Stimulated activated CD4-positive, alpha-beta T cell treated with anti-CD3 and anti-CD28 coated beads, Interleukin-15, amount 100 ng/mL, for 48 hours (primary cell): ENCODE measurements at places on chromosomes 7 and 10.

- DNase-seq = no peak
Measured at GRCh38 chr7:40468891-40469864, 334.4 kb downstream of the SUGCT start.

DNA sequence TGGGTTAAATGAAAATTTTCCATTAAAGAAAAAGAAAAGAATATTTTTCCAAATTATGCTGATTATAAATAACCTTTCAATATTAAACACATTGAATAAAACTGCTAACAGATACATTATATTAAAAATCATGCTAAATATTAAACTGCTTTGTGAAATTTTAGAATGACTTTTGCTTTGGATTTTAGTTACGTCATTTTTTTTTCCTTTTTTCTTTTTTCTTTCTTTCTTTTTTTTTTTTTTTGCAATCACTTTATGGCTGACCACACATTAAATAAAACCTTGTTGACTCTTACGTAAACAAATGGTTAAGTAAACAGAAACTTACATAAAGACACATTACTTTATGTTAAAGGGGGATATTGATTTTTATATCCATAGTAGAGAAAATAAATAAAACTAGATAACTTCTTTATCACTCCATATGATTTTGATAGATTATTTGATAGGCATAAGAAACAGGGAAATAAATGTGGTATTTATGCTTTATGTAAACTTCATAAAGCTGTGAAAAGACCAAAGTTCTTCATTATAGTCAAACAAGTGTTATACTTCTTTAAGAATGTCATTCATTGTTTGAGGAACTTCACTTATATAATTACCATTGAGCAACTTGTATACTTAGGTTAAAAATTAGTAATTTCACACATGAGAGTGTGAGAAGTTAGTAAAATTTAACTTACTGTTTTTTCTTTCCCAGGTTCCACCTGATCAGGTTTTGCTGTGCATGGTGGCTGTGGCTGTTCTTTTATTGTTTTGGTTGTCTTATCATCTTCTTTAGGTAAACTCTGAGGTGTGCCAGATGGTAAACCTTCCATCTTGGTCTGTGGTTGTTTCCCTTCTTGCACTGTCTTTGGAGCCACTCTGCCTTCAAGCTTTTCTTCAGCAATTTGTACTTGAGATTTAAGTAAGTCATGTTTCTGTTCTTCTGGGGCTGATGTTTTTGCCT, 197.3 kb downstream of the PCLO start:
- no peak for DNase-seq

DNA sequence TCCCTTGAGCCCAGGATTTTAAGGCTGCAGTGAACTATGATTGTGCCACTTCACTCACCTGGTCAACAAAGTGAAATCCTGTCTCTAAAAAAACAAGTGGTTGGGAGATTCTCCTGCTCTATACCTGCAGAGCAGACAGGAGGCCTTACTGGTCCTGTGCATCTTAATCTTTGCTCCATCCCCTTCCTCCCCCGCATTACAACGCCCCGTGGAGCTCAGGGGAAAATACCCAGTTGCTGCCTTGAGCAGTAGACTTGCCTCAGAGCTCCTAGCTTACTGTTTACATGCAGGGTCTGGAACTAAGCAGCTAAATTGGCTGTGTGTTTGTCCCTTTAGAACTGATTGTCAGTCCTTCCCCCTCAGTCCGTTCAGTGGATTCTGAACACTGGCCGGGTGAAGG, 123.8 kb upstream of the KMT2E start:
- no peak for DNase-seq

DNA sequence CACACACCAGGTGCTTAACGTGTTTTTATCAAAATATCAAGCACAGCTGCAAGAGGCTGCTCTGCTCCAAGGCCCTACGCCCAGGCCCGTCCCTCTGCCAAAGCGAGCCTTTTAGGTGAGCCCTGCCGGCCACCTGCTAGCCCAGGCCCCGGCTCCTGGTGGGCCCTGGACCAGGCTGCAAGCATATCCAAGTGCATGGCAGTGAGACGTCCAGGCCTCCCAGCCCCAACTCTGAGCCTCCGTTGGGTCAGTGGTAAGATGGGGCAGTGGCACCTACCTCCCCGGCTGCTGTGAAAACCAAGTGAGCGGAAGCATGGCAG, 136.2 kb downstream of the LHPP start:
- DNase-seq = no peak

DNA sequence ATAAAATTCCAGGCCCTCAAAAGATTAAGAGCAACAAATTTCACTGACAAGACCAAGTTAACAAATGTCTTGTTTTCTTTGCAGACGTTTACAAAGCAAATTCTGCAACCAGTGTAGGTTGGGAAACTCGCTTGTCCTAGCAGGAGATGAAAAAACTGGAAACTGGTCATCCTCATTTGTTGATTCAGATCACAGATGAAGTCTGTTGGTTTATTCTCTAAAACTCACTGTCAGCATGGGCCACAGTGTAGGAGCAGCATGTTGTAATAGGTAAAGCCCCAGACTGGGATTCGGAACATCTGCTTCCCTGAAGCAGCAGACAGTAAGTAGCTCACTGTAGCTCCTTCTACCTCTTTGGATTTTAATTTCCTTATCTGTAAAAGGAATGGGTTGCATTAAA, 31.5 kb downstream of the PANK1 start:
- no peak for DNase-seq

DNA sequence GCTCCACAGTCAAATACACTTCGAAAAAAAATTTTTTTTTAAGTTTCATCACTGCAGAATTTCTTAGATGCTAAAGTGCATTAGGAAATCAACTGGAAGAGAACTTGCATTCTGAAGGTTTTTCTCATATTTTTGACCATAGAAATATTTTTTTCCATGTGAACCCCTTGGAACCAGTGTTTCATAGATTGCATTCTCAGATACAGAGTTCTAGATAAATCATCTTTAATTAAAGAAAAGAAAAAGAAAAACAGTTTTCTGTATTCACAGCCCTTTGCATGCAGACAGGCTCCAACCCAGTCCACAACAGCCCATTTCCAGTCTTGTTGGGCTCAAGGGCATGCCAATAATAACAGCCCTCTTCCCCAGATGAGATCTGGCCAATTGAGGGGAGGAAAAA, 75.5 kb upstream of the RPA3 start:
- DNase-seq = no peak

GRCh38 chr7:70005480-70005879, 407.2 kb downstream of the AUTS2 start:
- no peak for DNase-seq

DNA sequence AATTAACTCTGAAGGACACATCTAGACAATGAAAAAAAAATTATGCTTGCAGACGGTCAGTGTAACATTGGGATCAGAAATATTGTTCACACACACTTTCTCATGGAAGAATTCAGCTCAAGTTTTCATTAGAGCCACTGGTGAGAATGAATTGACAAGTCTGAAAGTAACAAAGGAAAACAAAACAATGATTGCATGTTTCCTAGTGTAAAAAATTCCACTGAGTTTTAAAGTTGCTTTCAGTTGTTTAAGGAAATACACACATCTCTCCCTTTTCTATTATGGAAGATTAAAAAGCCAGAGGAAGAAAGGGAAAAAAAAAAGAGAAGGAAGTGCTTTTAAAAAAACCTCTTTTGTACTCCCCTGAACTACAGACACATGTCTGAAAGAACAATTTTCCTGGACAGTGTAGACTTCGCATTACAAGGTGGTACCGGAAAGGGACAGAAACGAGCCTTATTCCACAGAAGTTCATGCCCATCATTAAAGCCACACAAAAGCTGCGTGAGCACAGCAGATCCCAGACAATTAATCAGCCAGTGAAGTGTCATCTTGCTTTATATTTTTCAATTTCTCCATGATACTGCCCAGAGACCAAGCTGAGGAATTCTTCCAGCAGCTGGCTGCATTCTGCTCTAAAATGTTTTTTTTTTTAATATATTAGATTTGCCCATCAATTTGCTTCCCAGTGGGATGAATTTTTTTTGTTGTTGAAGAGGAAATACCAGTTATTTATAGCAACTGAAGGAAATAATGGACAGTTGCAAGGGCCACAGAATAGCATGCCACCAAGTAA, 294.8 kb downstream of the DOCK4 start:
- no peak for DNase-seq

DNA sequence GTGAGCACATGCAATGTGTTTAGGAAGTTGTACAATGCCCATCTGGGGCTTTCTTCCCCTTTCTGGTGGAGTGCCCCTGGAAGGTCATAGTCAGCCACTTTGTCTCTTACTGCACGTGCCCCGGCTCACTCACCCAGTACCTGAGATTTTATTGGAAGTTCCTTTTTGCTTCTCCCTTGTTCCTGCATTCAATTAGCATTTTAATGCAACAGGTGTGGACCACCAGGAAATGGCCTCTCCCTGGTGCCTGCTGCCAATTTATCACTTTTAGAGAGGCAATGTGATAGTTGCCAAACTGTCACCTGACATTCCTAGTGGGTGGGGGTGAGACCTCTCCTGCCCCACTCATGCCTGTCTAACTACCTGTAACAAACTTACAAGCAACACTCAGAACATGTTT, 293.4 kb upstream of the DKK1 start:
- DNase-seq = no peak

- DNase-seq = no peak
Measured at GRCh38 chr10:133225707-133226191, 4.3 kb upstream of the UTF1 start.

DNA sequence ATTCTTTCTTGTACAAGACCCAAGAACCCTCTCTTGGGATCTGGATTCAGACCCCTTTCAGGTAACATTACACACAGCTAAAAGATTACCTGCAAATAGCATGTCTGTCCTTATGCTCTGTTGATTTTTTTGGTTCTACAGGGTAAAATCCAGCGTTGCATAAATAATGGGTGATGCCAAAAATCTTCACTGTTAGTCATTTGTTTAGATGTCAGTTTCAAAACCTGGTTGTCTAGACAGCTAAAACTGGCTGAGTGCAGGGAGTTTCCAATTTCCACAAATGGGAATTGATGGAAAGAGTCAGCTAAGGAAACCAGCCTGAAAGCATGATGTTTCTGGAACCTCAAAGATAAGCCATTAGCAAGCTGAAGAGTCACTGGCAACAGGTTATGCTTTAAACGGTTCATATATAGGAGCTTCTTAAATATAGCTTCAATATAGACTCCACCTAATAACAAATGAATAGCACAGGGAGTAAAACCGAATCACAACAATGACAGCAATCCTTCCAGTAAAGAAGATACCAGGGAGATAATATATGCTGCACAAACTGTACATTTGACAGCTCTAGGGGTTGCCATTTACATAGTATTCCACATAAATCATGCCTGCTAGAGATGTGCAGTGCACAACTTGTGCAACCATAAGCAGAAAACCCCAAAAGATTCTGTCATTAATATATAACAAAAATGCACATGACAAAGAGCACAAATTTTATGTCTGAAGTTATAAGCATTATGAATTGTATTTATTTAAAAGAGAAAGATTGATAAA, 20.4 kb downstream of the CCDC71L start:
- no peak for DNase-seq

GRCh38 chr10:71720288-71720687, 710 bp upstream of the C10orf105 start:
- DNase-seq = no peak

GRCh38 chr7:98470485-98471240, 69.8 kb upstream of the BAIAP2L1 start:
- DNase-seq = peak; percentile 2

GRCh38 chr7:33044401-33044718, 18.2 kb downstream of the NT5C3A start:
- DNase-seq = no peak

DNA sequence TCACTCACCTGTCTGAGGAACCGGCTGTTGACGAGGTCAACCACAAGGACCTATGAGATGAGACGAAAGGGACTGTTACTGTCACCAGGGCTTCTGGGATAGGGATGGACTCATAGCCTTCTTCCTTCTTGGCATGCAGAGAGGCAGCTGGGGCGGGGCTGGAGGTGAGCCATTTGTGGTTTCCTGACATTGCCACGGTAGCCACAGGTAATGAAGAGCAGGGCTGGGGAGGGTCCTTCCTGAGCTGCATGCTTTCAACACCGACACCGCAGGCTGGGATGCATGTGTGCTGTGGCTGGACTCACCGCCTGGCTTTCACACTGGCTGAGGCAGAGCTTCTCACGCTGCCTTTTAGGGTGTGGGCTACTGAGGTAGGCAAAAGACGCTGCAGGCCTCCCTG, 46.4 kb upstream of the MKRN1 start:
- peak; percentile 12 for DNase-seq

DNA sequence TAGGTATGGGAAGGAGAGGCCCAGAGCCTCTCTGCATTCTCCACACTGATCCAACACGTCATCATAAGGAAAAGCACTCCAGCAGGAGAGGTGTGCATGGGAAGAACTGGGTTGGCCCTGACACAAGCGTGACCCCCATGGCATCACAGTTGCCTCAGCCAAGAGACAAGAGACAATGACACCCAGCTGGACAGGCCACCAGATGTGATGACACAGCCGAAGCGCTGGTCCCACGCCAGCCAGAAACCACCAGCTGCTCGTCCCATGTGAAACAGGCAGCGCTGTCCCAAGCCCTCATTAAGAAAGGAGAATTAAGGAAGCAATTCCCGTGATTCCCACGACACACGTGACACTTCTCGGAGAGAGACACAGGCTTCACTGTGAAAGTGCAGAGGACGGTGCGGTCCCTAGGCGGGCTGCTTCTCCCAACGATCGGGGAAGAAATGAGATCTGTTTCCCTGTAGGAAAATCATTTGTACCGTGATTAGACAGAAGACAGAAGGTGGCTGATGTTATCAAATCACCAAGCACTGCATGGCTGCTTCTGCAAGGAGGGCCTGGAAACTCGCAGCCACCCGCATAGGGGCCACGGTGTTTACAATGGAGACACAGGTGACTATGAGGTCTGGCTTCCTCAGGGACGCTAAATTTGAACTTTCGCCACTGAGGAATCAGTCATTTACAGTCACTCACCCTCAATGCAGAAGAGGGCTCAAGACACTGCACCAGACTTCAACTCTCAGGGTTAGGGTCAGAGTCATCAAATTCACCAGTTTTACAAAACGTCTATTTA, 74.5 kb downstream of the DIP2C start:
- no peak for DNase-seq

GRCh38 chr7:98423043-98423442, 22.2 kb upstream of the BAIAP2L1 start:
- DNase-seq = no peak

GRCh38 chr10:99330347-99330924, 1.3 kb downstream of the CNNM1 start:
- DNase-seq = no peak

GRCh38 chr7:107632492-107632865, 28.1 kb upstream of the SLC26A4 start:
- no peak for DNase-seq

- no peak for DNase-seq
Measured at GRCh38 chr7:73976761-73977618, 51.0 kb upstream of the ELN start.

GRCh38 chr10:84517554-84517953, 189.2 kb downstream of the CCSER2 start:
- DNase-seq = no peak

- no peak for DNase-seq
Measured at GRCh38 chr7:120274482-120274881, 1.5 kb downstream of the KCND2 start.

DNA sequence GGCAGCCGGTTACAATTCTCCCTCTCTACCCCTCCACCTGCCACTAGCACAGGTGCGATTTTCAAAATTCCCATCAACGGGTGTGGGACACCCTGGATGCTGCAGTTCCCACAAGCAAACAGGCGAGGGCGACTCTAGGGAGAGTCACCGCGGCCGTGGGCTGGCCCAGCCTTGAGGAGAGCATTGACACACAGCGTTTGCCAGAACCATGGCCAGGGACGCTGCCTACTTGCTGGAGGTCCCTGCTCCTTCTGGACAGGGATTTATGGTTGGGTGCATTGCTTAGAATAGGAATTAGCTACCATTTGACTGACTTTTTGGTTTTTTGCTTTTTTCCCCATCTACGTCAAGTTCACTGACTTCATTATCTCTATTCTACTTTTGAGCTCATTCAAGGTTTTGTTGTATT, 19.0 kb upstream of the CLDN4 start:
- peak; percentile 45 for DNase-seq
